OCI-M1 (cell line): ENCODE measurements at places on chromosomes 7 and 10.

DNA sequence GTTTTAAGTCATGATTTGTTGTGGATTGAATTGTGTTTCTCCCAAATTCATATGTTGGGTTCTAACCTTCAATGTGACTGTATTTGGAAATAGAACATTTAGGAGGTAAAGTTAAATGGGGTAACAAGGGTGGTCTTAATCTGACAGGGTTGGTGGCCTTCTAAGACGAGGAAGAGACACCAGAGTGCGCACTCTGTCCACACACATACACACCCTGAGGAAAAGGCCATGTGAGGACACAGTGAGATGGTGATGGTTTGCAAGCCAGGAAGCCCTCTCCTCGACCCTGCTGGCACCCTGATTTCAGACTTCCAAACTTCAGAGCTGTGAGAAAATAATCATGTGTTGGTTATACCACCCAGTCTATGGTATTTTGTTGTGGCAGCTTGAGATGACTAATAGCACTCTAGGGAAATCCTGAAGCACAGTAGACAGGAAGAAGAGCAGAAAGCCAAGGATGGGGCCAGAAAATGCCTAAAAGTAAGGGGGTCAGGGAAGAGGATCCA, 28.0 kb upstream of the SEM1 start:
- no peak for DNase-seq

DNA sequence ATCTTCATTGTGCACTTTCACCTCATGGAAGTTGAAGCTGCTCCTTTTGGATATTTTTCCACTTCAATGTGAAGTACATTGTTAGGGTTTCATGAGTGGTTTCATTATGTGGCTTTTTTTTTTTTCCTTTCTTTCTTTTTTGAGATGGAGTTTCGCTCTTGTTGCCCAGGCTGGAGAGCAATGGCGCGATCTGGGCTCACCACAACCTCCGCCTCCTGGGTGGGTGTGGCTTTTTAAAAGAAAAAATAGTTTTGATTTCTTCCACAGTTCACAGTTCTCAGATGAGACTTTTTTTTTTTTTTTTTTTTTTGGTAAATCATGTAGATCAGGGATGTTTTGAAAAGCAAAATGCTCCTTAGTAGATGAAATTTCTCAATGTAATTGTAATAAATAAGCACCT, 652.3 kb upstream of the ANKRD30A start:
- DNase-seq, result no peak

GRCh38 chr10:76213876-76214275, 782.5 kb downstream of the LRMDA start:
- no peak for DNase-seq

- DNase-seq, result no peak
Observed at GRCh38 chr10:14736043-14736442, 38.7 kb downstream of the FAM107B start.

GRCh38 chr10:93954299-93954698, 39.4 kb upstream of the PLCE1 start:
- no peak for DNase-seq

- no peak for DNase-seq
Observed at GRCh38 chr10:104043185-104043830, 42.4 kb downstream of the COL17A1 start.

- DNase-seq, result no peak
Observed at GRCh38 chr7:130500463-130500862, 8.6 kb downstream of the MEST start.

- DNase-seq, result no peak
Observed at GRCh38 chr7:141792526-141792925, 2.5 kb downstream of the TAS2R5 start.

DNA sequence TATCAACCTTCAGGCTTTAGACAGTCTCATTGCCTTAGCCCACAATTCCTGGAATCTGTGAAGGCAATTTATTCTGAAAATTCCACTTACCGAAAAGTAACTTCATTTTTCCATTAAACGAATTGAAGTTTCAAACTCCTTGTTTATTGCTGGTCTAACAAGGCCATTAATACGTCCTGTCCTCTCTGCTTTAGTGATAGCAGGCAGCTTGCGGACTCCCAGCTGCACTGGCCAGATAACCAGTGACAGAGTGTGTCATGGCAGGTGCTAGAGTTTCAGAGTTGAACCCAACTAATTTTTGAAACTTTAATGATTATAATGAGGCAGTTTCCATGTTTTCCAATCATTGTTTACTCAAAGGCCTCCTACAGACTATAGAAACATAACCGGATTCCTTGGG, 31.1 kb downstream of the LOXL4 start:
- peak; percentile 94 for DNase-seq

DNA sequence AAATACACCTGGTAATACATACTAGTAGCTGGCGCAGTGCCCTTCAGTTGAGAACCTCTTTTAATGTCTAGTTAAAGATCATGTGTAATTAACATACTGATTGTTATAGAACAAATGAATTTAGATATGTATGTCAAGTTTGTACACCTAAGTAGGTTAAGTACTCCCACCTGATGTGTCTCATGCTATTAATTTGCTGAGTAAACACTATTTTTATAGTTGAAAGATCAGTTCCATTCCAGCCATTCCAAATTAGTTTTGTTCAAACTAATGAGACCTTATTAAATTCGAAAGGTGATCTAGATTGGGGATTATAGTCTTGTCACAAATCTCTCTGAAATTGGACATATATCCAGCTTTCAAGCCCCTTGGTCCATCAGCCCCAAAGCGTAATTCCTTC, 710.0 kb downstream of the LRMDA start:
- DNase-seq, result no peak

DNA sequence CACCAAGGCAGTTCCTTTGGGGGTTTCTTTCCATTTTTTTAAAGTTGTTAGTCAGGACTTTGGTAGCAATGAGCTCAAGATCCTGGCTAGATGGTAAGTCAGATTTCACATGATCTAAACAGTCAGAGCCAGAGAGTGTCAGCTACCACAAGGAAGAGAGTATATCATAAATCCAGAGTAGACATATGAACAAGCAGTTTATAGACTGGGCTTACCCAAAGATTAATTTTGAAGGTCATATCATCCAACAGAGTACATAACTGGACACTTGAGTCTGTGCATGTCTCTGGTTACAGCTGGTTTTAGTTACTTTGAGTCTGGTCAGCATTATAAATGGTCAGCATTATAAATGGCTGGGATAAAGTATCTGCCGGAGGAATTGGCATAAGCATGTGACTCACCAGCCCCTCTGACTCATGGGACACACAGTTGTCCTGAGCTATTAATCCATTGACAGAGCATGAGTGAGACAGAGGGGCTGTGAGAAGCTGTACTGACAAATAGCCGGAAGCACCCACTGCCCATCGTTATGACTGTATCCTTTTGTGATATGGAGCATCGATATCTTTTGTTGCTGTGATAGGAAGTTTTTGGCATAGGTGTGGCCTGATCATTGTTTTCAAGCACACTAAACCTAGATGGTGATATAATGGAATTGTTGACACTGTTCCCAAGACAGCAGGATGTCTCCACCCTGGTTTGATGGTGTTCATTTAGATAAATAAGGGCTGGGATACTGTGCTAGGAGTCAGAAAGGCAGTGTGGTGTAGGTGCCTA, 19.3 kb downstream of the PPP1R3C start:
- peak; percentile 48 for DNase-seq

GRCh38 chr10:12697764-12698163, 303.7 kb downstream of the CCDC3 start:
- no peak for DNase-seq

- no peak for DNase-seq
Observed at GRCh38 chr7:147968046-147968610, 622.4 kb upstream of the C7orf33 start.

- no peak for DNase-seq
Observed at GRCh38 chr10:111747751-111748150, 435.8 kb downstream of the GPAM start.

DNA sequence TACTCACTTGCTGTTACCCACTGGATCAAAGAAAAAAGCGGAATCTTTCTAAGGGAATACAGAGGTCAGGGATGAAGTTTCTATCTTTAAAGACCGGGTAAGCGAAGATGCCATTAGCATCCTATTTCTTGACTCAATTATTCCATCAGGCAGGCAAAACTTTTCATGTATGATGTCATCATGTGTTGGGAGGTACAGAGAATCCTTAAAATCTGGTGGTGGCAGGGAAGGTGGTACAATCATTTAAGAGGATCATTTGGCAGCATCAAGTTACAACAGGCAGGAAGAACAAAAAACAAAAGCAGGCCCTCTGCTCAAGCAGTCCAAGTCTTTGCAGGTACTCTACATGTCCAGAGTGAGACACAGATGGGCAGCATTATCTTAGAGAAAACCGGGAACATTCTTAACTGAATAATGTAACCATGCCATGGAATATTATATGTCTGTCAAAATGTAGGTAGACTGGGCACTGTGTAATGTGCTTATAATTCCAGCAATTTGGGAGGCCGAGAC, 3.8 kb downstream of the URGCP start:
- DNase-seq, result no peak

- DNase-seq, result no peak
Observed at GRCh38 chr7:1948301-1948796, 278.3 kb downstream of the ELFN1 start.

GRCh38 chr10:119281581-119282071, 74.3 kb downstream of the GRK5 start:
- DNase-seq, result no peak

- peak; percentile 45 for DNase-seq
Observed at GRCh38 chr7:90690159-90690858, 94.2 kb downstream of the CDK14 start.

DNA sequence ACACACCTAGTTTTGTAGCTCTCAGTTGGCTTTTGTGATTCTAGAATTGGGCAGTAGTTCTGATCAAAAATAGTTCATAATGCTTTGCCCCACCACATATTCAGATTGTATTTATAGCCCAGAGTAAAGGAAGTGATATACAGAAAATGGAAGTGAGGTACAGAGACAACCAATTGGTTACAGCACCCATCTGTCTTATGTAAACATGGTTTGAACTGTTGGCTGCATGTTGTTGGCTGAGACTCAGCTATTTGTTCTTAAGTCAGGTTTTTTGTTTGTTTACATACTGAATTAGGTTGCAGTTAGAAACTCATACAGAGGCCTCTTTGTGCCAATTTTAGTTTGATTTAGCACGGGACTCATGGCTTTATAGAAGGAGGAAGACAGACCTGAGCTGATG, 158.9 kb upstream of the GPR26 start:
- DNase-seq, result no peak

- DNase-seq, result peak; percentile 40
Observed at GRCh38 chr10:30219971-30220751, 128.9 kb downstream of the MTPAP start.

DNA sequence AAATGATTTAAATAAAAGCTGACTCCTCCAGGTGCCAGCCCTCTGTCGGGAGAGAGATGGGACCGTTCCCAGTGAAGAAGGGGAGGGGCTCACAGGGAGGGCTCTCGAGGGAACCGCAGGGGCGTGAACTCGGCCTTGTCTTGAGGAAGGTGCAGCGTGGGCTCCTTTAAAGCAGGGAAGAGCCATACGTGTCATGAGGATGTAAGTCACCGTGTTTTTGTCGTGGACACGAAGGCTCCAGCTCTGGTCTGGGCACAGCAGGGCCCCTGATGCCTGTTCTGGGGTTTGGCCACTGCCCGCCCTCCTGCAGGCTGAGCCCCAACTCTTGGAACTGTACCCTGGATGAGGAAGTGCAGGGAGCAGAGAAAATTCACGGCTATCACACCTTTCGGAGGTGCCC, 45.0 kb downstream of the JAKMIP3 start:
- no peak for DNase-seq

DNA sequence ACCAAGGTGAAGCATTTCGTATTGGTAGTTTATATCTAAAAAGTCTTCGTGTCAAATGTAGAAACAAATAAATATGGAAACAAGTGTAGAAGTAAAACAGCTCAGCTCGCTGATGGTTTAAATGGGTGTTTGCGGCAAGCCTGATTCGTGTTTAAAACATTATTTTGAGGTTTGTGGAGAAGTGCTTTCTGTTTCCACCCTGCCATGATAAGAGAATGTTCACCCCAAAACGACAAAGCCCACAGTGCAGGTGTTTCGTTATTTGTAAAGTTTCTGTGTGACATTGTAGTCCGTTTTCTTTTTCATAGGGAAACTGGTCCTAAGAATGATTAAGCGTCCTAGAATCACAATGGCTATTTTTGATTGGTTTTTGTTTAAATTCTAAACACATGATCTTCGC, 316.2 kb upstream of the SHH start:
- DNase-seq, result no peak

GRCh38 chr10:17805330-17805729, 3.8 kb upstream of the MRC1 start:
- DNase-seq, result peak; percentile 16

DNA sequence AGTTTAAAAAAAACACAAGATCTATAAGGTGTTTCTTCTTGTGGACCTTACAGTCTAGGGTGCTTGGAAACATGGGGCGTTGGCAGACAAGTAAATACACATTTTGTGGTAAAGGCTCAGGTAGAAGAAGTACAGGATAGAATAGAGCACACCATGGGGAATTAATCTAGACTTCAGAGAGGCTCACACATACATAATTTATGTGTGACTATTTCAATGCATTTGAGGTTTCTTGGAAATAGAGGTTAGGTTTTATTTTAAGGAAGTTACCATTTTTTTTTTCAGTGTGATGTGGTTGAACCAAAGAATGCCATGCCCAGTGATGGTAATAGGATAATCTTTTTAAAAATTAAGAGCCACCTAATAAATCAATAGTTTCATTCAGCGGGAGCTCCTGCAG, 12.8 kb downstream of the CFTR start:
- DNase-seq, result peak; percentile 14

GRCh38 chr10:132036887-132037675, 28.7 kb upstream of the JAKMIP3 start:
- DNase-seq, result no peak
